Sigmoid colon (tissue), 7 donors: ENCODE measurements at places on chromosomes 4 and X. TPM values are rescaled to one million over a fixed set of nuclear protein-coding genes. Genes with fewer than 3 reads are reported as not detected.
A peak's percentile ranks its signal among the peaks of the same experiment; 100 is the strongest.

DNA sequence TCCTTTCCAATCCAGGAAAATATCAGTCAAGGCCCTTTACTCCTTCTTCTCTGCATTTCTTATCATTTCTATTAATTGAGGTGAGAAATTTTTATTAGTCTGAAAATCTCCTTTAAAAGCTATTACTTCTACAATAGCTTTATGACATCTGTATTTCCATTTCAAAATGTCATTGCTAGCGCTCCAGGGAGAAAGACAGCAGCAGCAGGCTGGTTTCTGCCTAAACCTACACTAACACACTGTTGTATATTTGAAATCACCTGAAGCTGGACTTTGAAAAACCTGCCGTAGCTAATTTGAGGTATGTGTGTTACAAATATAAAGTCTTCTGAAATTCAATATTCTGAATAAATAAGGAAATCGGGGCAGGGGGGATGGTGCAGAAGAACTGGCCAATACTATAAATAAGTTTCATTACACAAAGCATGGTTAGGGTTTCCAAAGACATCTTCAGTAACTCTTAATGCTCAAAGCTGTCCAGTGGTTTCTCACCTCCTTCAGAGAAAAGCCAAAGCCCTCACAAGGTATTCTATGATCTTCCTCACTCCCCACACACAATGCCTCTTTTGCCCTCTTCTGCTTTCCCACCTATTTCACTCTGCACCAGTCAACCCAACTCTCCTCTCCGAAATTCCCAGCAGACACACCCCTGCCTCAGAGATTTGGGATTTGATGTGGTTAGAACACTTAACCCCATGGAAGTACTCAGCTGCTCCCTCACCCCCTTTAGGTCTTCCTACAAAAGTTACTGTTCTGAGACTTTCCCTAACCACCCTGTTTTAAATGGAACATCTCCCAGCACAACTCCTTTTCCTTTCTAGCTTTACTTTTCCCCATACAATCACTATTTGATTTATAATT is 122.7 kb downstream of the PPP3CA start:
- no peak for DNase-seq

GRCh38 chrX:123424546-123424945 is 240.5 kb downstream of the GRIA3 start:
- DNase-seq, result no peak

GRCh38 chrX:13533726-13534125 is 35.7 kb upstream of the EGFL6 start:
- no peak for DNase-seq

Gene RAB41
- total RNA-seq, result not detected

DNA sequence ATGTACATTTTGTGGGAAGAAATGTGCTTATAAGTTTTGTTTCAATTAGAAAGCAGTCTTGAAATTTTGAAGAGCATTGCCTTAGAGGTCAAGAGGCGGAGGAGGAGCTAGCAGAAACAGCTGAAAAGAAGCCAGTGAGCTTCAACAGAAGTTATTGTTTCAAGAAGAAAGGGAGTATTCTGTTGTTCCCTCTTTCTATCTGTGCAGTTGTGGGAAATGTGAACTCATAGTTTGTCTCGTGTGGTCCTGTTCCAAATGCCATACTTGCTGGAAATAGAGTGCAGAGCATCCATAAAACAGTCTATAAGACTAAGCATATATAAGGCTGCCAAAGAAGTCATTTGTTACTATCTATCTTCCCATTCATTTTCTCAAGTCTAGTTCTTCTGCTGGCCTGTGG is 1015.7 kb downstream of the DMD start:
- no peak for DNase-seq

Gene ERCC6L
- not detected for total RNA-seq

- no peak for DNase-seq
These were observed 894.8 kb upstream of the EPHA5 start for GRCh38 chr4:66564901-66565651.

DNA sequence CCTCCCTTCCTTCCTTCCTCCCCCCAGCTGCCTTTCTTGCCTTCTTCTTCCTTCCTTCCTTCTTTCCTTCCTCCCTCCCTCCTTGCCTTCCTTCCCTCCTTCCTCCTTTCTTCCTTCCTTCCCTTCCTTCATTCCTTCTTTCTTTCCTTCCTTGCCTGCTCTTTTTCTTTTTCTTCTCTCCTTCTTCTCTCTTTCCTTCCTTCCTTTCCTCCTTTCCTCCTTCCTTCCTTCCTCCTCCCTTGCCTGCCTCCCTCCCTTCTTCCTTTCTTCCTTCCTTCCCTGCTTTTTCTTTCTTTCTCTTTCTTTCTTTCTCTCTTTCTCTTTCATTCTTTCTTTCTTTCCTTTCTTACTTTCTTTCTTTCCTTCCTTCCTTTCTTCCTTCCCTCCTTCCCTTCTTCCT is 49.1 kb downstream of the STK32B start:
- DNase-seq, result no peak

GRCh38 chr4:161573836-161574235 is 590.0 kb downstream of the FSTL5 start:
- DNase-seq, result no peak

- DNase-seq, result peak; percentile 39
These were observed 58.7 kb upstream of the CLDN24 start for GRCh38 chr4:183380901-183381300.

DNA sequence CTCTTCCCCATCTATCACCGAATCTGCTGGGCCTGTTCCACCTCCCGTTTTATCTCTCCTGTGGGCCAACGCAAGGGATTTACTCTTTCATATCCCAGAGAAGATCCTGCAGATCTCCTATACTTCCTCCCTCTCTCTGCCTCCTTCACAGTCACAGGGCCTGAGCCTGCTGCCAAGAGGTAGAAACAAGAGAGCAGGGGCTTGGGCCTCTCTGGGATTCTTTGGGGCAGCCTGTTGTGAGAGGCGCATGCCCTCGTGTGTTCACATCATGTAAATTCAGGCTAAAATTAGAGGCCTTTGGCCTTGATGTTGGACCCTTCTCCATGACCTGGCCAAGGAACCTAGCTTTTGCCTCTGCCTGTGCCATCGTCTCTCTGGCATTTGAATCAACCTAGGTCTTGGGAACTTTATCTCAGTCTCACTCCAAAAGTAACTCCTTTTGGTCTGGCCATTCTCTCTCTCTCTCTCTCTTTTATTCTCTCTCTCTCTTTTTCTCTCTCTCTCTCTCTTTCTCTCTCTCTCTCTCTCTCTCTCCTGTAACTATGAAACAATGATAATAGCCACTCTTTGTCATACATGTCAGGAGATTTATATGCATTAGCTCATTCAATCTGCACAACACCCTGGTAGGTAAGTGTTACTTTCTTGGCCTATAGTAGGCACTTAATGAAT is 20.0 kb upstream of the EFNB1 start:
- no peak for DNase-seq

DNA sequence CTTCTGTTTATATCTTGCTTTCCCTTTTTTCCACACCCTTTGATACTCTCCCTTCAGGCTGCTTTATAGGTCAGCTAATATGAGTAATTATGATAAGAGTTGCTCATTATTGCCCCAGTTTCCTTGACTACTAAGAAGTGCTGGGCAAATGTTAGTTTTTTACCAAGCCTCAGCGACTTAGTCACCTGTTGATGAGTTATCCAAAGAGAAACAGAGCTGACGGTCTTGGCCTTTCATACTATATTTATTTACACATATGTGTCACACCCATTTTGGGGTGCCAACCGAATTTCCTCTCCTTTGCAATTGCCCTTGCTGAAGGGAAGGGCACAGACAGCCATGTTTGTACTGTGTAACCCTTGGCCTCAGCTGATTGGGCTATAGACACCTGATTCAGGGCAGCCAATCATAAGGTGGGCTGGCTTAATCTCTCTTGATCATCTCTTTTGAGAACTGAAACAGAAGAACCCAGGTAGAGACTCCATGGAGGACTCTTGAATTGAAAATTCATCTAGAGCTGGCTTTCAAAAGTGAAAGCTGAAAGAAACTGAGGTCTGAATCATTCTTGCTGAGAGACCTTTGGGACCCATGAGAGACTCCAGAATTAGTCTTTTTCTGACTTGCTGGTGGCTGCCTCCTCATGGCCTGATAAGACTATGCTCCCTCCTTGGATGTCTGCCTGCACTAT is 111.7 kb upstream of the RPS6KA3 start:
- no peak for DNase-seq

DNA sequence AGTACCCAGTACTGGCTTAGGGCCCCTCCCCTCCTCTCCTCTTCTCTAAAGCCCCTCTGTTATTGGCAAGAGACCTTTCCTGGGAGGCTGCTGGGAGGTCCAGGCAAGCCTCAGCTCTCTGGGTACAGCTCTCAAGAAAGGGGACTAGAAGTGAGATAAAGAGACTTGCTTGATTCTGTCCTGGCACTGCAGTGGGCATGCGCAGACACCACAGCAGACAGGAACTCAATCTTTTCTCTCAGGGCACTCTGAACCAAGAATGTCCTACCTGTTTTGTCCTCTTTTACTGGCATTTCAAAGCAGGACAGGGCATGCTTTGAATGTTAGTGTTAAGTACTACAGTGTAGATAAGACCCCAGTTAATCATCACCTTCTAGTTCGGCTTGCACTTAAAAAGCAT is 74.9 kb downstream of the NYX start:
- no peak for DNase-seq

GRCh38 chr4:16739997-16740624 is 158.3 kb downstream of the LDB2 start:
- no peak for DNase-seq

- no peak for DNase-seq
These were observed 14.4 kb upstream of the SOD3 start for GRCh38 chr4:24780936-24781495.

GRCh38 chr4:29852537-29852936 is 867.6 kb upstream of the PCDH7 start:
- DNase-seq, result no peak

Gene MTTP
- 12.8 TPM for total RNA-seq

DNA sequence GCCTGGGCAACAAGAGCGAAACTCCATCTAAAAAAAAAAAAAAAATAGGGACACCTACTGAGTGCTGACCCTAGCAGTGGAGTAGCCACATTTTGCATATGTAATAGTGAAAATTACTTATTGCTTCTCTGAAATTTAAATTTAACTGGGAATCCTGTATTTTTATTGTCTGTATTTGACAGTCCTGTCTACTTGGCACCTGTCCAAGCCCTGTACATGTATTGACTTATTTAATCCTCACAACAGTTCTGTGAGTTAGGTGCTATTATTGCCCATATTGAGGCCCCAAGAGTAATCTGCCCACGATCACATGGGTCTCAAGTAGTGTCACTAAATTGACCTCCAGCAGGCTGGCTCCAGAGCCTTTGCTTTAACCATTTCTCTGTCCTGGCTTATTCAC is 81.6 kb downstream of the WDR19 start:
- no peak for DNase-seq

GRCh38 chrX:11698702-11699101 is 33.0 kb upstream of the ARHGAP6 start:
- DNase-seq, result no peak

Gene CDX4
- not detected for total RNA-seq
